ENCODE measurements at places on chromosomes 5 and 9.

DNA sequence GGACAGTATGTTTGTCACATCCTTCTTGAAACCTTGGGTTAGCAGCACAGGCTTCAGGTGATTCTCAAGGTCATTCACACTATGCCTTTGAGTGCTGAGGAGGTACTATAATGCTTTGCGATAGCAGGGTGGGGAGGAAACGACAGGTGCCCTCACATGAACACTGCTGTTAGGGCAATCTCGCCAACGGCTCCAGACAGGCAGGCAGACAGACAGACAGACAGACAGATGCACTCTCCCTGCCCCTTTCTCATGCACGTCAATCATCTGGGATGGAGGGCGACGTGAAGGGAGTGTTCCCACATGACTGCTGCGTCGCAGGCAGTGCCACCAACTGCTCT is 82.9 kb downstream of the RAPGEF1 start:
- no peak for DNase-seq

- no peak for DNase-seq
Observed at GRCh38 chr5:68456756-68457217, 241.2 kb downstream of the PIK3R1 start.

DNA sequence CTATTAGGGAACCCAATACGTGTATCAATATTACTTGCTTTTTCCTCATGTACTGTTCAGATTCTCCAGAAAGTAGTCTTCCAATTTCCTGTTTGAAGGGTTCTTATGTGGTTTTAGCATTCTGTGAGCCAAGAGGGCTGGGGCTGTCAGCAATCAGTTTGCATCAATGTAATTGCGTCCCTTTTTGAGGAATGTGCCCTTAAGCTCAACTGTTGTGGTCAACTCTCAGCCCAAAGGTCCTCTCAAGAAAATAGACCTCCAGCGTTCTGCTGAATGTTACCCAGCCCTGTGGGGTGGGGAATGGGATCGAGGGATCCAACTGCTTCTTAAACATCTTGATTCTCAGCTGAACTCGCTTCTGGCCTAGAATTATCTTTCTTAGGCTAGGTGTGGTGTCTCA is 43.8 kb upstream of the CDK20 start:
- no peak for DNase-seq

DNA sequence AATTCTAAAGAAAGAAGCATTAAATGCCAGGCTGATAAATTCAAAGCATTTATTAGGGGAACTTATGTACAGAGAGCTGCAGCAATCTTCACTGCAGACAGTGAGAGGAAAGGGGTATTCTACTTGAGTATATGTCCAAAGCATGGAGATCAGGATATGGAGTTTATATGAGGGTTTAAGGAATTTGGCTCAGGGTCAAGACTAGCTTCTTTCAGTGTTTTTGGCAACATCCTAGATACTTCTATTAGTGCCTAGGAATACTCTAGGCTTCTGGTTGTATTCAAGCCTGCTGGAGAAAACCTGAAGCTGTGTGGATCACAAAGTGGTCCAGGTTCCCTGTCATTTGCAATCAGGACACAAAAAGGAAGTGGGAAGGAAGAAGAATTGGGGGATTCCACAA is 194.6 kb downstream of the CETN3 start:
- DNase-seq, result no peak

DNA sequence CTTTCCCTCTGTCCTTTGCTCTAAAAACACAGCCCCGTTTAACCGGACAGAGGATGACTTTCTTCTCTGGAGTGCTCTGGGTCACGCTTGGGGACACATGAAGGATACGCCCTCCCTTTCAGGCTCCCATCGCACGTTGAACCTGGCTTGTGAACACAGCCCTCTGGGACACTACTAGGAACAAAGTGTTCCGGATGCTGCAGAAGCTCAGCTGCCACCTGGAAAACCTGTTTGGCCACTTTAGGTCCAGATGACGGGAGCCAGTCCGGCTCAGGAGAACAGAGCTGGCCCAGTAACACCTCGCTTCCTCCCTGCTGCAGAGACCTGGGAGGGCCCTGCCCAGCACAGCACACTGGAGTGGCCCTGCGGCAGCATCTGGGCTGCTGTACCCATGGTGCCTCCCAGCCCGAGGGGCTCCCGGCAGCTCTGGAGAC is 60.1 kb downstream of the GADD45G start:
- DNase-seq, result no peak

DNA sequence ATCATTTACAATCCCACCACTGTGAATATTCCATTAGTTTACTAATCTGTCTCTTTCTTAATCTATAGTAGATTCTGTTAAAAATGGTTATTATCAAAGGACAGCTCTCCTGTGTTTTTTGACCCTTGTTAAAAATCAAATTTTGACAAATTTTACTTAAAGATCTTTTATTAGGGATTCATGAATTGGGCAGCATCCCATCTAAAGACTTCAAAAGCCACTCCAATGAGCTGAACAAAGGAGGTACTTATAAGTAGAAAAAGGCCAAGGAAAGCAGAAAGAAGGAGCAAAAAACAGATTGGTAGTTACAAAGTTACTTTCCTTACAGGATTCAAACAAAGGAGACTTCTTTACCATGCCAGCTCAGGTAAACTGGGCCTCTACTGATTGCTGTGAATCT is 44.5 kb upstream of the PTPDC1 start:
- no peak for DNase-seq

DNA sequence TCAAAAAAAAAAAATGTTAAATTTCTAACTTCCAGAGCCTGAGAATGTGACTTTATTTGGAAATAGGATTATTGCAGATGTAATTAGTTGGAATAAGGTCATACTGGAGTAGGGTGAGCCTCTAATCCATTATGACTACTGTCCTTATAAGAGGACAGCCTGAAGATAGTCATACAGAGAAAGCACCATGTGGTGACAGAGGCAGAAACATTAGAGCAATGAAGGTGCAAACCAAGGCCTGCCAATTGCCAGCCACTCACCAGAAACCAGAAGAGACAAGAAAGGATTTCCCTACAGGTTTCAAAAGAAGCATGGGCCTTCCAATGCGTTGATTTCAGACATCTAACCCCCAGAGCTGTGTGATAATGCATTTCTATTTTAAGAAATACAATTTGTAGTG is 659.2 kb upstream of the CHD1 start:
- no peak for DNase-seq

DNA sequence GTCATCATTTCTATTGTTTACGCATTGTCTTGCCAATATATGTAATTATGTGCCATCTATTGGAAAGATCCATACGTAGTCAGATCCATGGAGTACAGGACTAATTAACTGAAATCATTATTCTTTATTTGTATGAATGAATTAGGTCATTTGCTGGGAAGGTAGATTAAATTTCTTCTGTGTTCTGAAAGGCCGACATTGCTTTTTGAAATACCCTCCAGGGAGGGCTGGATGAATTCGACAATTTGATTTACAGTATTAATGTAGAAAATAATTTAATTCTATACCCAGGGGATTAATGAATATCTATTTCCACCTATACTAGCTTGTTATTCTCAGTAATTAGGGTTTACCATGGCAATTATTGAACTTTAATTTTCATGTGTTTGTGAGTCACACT is 117.6 kb downstream of the CHSY3 start:
- DNase-seq, result no peak

DNA sequence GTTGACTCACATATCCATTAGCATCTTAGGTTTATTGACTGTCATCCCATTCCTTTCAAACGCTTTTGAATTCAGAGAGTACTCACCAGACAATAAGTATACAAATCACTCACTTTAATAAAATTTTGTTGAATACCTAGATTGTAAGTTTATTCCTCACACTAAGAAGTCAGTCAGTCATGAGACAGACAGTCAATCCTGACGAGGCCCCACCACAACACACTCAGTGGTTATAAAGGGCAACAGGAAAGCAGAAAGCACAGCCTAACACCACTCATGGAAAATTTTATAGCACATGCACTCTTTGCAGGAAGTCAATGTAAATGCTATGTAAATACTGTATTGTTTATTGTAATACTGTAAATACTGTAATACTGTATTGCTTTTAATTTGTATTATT is 176.3 kb upstream of the PTGER4 start:
- no peak for DNase-seq

DNA sequence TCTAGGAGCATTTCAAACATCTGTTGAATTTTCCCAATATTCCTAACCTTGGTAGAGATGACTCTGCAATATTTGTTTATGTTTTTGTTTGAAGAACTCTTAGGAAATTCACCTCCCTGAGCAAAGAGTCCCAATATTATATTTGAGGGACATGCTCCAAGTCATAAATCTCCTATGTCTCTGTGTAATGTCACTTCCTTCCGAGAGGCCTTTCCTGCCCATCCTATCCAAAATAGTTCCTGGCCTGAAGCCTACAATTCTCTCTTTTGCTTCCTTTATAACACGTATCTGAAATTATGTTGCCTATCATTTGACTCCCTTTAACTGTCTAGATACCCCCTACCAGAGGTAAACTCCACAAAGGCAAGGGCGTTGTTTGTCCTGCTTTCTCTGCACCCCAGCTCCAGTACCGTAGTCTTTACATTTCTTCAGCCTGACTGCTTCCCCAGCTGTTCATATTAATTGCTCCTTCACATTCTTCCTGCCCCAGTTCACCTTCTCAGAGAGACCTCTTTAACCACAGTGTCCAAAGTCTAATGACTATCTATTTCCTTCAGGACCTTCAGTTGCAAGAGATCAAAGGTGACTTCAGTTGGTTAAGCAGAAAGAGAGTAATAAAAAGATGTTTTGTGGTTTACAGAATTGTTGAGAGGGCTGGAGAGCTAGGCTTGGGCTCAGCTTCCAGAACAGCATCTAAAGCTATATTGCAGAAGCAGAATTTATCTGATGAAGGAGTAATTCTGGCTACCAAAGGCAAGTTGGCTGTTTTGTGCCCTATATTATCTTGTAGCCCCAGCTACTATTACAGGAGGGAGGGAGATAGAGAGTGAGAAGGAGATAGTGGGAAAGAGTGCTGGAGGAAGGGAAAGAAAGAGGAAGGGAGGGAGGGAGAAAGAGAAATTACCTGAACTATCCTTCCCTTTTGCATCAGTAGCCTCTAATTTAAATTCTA is 109.3 kb upstream of the TMEM161B start:
- no peak for DNase-seq

DNA sequence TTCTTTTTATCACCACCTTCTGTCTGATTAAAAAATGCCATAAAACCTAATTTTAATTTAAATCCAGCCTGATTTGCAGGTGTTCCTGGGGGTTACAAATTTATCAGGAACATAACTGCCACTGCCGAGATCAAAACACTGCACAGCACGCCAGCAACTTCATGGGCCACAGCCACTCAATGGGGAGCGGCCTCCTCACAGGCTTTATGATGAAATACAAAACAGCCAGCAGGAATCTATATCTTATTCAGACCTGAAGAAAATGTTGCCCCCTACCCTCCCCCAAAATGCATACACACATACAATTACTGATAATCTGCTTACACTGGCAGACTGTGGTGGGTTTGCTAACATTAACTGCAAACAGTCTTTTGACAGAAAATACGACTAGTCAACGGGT is 151.7 kb upstream of the POU5F2 start:
- DNase-seq, result no peak

DNA sequence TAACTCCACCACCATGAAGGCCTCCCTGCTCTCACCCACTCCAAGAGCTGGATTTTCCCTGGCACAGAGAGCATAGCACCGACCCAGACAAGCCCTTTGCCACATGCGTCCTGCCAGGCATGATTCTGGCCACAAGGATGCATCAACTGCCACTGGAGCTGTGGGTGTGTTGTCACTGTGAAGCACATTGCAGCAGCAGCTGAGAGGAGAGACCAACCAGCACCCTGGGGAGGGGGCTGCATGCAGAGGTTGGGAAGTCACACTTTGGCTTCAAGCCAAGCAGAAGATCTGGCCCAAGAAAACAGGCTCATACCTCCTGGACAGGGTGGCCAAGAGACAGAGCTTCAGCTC is 22.6 kb upstream of the PTGES start:
- DNase-seq, result no peak

DNA sequence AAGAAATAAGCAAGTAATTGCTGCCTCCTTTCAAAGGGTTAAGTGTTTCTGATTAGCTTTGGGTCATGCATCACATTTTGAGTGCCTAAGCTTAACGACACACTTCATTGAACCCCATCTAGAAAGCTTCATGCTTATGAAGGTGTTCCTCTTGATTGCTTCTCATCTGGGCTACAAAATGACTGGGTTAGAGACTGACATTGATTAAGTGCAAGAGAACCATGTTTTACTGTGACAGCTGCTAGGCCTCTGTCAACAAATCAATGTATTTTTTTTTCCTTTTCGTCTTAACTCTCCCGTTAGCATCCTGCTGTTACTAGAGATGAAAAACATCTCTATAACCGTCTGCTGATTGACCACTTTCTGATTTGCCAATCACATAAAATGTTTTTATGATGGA is 725.0 kb downstream of the TLE1 start:
- no peak for DNase-seq

DNA sequence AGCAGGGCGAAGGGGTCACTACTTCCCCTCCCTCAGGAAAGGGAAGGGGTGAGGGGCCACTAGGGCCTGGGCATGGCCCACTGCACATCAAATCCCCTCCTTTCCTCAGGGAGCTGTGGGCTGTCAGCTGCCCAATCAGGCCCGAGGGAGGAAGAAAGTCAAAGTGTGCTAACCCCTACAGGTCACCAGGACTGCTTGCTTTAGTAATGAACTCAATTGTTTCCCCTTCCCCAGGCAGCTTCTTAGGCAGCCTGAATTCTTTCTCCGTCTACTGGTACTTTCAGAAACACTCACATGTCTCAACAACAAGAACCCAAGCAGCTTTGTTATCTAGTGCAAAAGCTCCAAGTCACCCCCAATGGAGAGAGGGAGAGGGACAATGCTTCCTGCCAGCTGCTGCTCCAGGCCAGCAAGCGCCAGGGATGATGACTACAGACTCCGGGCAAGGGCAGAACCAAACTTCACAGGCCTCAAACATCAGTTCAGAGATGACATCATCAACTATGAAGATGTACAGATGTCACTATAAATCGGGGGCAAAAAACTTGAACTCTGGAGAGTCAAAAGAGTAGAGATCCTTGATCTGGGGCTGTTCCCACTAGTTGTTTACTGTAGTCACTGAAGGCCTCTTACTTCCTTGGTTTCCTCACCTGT is 100.7 kb downstream of the SLIT3 start:
- no peak for DNase-seq
